A172 (cell line): ENCODE measurements at places on chromosomes 3 and 15.
A peak's percentile ranks its signal among the peaks of the same experiment; 100 is the strongest.

DNA sequence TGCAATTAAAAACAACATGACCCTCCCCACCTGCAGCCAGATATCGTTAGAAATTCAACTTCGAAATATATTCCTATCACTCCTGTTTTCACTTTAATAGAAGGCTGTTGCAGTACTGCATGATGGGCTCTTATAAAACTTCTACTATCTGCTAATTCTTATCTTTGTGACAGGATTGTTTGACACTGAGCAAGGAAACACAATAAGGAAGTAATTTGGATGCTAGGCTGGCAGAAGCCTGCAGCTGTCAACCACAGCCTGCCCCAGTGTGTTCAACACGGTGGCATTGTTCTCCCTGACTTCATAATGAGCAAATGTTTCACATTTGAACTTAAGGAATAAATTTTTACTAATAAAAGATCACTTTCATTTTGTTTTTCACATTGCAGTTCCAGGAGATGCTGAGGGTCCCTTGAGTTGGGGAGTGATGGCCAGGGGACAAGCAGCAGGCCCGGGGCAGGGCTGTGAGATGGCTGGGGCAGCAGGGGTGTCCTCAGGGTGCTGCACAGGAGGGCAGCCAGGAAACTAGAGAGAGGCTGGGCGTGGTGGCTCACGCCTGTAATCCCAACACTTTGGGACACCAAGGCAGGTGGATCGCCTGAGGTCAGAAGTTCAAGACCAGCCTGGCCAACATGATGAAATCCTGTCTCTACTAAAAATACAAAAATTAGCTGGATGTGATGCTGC lies 64.8 kb upstream of the SEC61A1 start:
- no peak for DNase-seq

DNA sequence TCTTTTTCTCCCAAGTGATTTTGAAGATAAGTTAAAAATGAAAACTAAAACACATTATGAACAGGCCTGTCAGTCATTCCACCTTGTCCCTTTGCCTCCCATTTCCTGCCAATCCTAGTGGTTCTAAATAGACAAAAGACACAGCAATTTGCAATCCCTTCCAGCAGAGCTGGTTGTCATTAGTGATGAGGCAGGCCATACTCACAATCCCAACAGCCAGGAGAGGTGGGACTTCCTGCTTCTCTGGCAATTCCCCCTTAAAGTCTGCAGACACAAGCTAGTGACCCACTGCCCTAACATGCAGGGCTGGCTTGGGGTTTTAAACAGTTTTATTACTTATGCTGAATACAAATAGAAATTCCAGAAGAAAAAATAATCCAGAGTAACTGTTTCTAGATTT lies 38.4 kb upstream of the RBP1 start:
- no peak for DNase-seq

GRCh38 chr3:36738702-36739101 lies 25.7 kb downstream of the DCLK3 start:
- no peak for DNase-seq

DNA sequence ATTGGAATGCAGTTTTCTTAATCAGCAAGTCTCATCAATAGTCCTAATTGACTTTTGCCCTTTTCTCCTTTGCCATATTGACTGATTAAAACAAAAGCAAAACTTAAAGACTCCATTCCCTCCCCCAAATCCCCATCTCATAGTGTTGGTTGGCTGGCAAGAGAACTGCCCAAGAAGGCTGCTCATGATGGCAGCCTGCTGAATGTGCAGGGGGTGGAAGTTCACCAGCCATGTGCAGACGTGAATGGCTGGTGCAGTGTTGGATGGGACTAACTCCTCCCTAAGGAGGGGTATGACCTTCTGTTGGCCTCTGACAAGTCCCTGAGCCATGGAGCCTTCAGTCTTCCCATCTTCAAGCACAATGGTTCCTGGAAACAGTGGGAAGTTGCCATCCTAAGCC lies 7.0 kb downstream of the SMAD3 start:
- DNase-seq = no peak

DNA sequence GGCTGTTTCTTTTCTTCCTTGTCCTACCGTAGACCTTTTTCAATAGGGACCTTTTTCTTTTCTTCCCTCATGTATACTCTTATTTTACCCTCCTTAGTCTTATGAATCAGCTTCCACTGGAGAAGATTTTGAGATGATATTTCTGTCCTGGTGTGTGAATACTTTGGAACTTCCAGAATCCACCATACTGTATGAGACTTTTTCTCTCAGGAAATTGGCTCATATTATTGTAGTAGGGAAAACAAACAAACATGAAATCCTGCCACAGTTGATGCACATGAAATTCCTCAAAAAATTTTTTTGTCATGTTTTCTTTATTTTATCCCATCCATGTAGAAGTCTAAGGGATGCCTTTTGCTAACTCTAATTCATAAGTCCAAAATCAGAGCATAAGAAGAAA lies 289.3 kb upstream of the PLSCR5 start:
- DNase-seq = no peak

DNA sequence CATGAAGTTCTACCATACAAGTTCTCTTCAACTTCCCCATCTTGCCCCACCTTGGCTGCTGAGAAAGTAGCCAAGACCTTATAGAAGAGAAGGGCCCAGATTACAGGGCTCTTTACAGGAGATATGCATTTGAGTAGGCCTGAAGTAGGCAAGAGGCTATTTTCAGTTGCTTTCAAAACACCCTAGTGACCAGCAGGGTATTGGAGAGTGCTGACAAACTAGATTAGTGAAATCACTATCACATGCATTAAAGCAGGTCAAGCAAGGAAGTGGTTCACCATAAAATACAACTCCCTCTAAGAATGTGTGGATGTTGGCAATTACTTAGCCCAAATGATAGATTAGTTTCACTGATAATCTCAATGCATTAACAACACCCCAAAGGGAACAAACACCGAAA lies 2.7 kb upstream of the LZTFL1 start:
- DNase-seq = no peak

GRCh38 chr3:190119461-190120268 lies 1.0 kb downstream of the P3H2 start:
- no peak for DNase-seq

GRCh38 chr15:80601256-80601655 lies 93.9 kb upstream of the ABHD17C start:
- DNase-seq = no peak

DNA sequence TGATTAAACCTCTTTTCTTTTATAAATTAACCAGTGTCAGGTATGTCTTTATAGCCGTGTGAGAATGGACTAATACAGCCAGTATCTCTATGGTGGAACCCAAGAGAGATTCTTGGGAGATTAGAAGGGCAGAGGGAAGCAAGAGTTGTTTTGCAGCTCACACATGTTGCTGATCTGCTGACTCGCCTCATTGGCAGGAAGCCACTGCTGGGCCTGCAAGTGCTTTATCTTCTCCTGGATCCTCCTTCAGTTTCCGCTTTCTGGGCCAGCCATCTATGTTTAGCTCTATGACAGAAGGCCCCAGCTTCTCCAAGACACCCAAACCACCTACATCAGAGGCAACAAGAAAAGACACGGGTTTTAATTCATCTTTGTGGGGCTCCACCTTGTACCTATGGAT lies 23.4 kb upstream of the GALNT15 start:
- peak; percentile 48 for DNase-seq

DNA sequence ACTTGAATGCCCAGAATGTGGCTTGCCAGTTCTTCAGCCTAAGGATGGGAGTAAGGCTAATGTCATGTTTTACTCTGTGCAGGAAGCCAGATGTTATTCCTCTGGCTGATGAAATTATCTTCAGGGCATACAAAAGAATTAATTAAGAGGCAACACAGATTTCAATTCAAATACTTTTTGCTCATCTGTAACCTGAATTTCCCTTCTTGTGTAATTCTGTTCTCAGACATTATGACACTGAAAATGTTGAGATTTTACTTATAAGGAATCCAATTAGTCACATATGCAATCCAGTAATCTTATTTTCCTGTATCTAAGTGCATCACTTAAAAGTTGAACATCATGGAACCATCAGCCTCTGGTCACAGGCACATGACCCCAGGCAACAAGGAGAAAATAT lies 136.5 kb downstream of the CPNE4 start:
- no peak for DNase-seq

GRCh38 chr3:123655400-123655799 lies 70.5 kb upstream of the HACD2 start:
- DNase-seq = no peak

GRCh38 chr15:86445579-86446252 lies 366.0 kb downstream of the AGBL1 start:
- DNase-seq = no peak

- no peak for DNase-seq
Measured at GRCh38 chr3:22122567-22122966, 371.6 kb upstream of the ZNF385D start.

GRCh38 chr3:155441506-155441905 lies 148.0 kb upstream of the STRIT1 start:
- no peak for DNase-seq

- no peak for DNase-seq
Measured at GRCh38 chr3:139808201-139808600, 126.8 kb upstream of the CLSTN2 start.

DNA sequence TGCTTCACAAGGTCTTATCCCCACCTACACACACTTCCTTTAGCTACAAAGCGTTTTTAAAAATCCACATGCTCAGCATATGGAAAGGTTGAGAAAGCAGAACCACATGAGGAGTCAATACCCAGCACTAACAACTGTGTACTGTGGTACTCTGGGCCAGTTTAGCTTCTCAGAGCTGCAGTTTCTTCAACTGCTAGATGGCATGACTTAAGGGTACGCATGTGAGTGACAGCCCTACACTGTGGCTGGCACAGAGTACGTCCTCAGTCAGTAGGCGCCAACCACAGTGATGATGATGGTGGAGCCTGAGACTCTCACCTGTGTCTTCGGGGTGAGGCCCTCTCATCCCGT lies 17.4 kb downstream of the CCDC12 start:
- DNase-seq = no peak

DNA sequence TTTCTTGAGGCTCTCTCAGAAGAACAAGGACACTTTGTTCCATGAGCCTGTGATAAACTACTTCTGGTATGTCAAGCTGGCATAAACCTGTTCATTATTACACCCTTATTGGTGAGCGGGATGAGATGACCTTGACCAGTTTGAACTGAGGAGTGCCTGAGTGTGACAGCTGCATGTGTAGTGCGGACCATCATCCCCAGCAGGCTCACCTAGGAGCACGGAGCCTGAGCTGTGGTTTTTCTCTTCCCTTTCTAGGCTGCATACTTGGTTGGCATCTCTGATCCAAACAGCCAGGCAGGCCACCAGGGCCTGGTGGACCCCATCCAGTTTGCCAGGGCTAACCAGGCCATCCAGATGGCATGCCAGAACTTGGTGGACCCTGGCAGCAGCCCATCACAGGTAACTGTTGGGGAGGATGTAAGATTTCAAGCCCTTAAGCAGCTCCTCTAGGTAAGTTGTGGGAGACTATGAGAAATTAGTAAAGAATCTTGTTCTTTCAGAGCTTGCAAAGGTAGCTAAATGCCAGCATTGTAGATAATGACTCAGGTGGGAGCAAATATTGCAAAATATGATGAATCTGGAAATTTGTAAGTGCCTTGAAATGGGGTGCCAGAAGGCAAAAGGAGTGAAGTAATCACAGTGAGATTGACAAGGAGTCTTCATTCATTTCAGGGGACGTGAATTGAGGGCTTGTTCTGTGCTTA lies 288.9 kb upstream of the TPM1 start:
- no peak for DNase-seq

- DNase-seq = no peak
Measured at GRCh38 chr3:32557640-32558352, 12.9 kb downstream of the DYNC1LI1 start.

- DNase-seq = no peak
Measured at GRCh38 chr3:47283591-47284364, 1.0 kb downstream of the KLHL18 start.

- DNase-seq = no peak
Measured at GRCh38 chr3:107103786-107104185, 273.5 kb upstream of the CCDC54 start.

DNA sequence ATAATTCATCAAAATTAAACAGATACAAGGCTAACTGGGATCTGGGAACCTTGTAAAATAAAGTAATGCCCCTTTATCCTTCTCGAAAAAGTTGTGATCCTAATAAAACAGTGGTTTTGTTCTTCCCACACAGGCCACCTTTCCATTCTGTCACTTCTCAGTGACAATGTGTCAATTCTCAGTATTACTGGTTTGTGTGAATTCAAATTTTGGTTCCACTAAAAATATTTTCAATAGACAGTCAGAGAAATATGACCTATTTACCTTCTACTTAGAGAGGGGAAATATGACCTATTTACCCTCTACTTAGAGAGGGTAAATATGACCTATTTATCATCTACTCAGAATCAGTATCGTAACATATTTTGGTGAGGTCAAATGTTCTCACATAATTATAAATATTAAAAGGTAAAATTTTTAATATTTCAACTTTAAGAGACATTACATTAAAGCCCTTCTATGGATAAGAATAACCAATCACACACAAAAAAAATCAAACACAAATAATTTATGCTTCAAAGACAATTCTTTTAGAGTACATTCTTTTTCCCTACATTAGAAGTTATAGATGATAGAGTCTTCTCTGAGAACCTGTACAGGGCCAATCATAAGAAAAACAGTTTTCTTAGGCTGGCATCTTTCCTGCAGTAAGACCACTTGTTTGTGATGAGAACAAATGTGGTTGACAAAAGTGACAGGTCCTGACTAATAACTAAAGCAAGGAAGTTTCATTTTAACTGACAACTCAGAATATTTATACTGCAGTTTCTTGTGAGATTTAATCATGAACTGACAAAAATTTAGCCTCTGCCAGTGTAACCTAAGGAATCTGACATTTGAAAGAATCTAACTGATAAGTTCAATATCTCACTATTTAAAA lies 323.3 kb downstream of the DIPK2A start:
- DNase-seq = no peak

DNA sequence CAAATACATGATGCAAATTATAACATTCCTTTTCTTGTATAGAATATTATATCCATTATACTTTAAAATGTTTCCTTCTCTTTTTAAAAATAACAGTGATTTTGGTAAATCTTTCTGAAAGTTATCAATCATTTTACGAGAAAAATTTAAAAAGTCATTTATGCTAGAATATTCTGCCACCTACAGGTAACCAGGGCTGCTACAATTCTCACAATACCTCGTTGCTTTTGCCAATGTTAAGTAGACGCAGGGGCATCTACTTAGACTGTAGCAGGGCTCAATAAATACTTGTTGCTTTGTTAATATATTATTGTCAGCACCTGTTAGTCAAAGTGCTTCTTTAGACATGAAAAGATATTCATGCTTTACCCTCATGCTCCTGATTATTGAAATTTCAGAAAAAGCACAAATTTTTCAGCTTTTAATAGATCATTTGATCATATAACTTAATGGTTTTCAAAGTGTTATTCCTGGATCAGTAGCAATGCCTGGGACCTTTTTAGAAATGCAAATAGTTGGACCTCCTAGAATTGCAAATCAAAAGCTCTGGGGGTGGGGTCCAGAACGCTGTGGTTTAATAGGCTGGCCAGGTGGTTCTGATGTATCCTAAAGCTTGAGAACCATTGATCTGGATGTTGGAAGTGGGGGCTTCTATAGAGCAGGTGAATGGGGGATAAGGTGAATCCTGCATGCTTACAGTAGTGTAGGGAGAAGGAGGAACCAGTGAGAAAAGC lies 223.6 kb upstream of the PDZRN3 start:
- DNase-seq = no peak
